ENCODE measurements at places on chromosomes 16 and 17.

DNA sequence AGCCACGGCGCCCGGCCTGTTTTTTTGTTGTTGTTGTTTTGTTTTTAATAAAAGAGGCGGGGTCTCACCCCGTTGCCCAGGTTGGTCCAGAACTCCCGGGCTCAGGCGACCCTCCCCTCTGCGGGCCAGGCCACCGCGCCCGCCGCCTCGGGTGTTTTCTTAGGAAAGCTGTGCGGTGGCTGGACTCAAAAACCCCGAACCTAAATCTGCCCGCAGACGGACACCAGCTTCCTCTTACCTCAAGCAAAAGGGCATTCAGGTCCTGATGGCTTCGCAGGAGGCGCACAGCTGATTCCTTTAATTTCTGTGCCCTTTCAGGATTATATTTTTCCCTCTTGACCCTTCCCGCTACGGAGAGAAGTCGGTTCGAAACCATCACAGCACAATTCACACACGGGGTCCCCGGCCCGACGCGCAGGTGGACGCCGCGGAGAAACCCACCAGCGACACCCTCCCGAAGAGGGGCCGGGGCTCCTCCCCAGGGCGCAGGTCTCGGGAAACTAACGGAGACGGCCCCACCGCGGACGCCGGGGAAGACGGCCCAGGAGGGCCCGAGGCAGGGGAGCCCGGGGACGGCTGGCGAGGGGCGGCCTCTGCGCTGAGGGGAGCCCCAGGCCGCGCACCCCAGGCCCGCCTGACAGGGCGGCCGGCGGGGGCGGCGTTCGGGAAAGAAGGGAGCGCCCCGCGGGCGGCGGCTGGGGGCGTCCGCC, 653 bp downstream of the FANCA start:
- peak; percentile 26 for DNase-seq

GRCh38 chr16:7209598-7209997, 123.0 kb upstream of the RBFOX1 start:
- DNase-seq = no peak

GRCh38 chr17:1169221-1169928, 10.4 kb downstream of the ABR start:
- no peak for DNase-seq

DNA sequence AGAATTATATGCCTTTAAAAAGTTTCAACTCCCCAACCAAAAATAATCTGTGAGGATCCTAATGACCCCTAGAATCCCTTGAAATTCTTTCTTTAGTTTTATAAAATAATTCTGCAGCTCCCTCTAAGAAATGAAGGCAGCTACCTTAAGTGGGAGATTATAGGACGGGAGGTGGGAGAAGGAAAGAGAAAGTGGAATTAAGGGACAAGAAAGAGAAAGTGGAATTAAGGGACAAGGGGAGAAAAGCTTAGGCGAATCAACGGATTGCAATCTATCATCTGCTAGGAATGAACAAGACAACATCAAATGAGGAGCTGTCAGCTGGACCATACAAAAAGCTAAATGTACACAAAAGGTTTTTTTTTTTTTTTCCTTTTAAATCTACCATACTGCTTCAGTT, 262.0 kb downstream of the ZFHX3 start:
- DNase-seq = no peak

DNA sequence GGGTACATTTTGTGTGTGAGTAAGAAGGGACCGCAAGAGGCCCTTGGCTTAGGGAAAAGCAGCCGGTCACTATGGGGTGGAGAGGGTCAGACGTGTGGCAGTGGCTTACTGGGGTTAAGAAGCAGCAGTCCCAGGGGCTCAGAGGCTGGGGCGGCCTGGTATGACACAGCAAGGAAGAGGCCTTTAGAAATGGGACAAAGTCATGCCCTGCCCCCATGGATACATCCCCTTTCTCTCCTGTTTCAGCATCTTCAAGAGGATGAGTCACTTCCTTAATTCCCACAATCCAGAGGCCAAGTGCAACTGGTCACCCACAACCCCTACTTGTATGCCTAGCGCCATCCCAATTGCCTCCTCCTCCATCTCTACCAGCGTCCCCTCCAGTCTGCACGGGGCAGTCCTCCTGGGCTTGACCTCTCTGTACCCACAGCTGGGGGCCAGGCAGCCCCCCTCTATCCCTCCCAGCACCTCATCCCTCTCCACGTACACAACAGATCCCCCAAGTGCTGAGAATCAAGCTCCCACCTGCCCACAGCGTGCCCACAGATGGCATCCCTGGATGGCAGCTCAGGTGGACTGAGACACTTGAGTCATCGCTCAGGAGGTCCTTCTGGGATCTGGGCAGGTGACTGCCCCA, 6.9 kb upstream of the EFTUD2 start:
- DNase-seq = no peak

DNA sequence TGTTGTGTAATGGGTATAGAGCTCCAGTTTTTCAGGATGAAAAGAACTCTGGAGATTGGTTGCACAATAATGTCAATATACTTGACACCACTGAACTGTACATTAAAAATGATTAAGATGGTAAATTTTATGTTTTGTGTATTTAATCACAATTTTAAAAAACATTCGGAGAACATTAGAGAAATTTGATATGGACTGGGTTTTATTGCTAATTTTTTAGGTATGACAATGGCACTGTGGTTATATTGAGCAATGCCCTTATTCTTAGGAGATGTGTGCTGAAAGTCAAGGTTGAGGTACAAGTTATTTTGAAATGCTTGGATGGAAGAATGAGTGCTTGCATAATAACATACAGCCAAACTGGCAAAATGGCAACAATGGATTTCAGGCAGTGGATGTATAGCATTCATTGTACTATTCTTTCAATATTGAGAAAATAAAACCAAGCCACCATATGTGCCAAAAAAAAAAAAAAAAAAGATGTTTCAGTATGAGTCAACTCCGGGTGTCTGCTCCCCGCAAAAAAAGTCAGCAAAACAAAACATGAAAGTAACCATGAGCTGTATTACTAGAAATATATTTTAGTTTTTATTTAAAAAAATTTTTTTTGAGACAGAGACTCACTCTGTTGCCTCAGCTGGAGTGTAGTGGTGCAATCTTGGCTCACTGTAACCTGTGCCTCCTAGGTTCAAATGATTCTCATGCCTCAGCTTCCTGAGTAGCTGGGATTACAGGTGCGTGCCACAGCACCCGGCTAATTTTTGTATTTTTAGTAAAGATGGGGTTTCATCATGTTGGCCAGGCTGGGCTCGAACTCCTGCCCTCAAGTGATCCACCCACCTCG, 19.8 kb downstream of the HOXB1 start:
- DNase-seq = no peak

DNA sequence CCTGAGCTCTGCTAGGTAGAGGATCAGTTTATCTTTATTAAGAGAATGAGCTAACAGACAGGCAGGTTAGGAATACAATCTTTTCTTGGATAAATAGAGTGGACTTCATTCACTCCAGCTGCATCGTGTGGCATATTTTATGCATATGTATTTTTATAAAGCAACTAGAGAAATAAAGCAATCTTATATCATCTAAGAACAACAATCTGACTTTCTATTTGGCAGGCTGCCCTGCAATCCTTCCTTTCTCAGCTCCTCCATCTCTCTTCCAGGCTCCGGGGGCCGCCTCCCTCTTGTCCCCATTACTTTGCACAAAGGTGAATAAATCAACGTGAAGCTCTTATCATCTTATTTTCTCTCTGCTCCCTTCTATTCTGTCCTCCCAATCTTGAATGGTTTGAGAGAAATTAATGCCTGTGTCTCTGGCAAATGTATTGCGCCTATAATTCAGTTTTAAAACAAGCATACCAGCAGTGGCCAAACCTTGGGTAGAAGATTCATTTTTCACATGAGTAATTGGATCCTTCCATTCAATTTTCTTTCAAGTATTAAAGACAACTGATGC, 64.5 kb downstream of the HS3ST3A1 start:
- DNase-seq = no peak

DNA sequence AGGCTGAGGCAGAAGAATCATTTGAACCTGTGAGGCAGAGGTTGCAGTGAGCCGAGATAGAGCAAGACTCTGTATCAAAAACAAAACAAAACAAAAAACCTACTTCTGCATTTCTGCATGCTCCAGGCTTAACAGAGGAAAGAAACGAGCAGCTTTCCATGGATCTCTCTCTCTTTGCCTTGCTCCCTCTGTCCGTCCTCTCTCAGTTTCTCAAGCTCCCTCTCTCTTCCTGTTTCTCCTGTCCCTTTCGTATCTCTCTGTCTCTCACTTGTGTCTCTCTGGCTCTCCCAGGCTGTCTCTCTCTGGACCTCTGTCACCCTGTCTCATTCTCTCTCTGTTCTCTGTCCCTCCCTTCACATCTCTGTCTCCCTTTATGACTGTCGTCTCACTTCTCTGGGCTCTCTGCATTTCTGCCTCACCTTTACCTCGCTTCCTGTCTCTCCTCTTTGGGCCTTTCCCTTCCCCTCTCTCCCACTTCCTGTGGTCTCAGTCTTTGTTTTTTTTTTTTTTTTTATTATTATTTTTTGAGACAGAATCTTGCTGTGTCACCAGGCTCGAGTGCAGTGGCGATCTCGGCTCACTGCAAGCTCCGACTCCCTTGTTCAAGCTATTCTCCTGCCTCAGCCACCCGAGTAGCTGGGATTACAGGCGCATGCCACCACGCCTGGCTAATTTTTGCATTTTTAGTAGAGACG, 4.1 kb upstream of the PITPNA start:
- DNase-seq = no peak

DNA sequence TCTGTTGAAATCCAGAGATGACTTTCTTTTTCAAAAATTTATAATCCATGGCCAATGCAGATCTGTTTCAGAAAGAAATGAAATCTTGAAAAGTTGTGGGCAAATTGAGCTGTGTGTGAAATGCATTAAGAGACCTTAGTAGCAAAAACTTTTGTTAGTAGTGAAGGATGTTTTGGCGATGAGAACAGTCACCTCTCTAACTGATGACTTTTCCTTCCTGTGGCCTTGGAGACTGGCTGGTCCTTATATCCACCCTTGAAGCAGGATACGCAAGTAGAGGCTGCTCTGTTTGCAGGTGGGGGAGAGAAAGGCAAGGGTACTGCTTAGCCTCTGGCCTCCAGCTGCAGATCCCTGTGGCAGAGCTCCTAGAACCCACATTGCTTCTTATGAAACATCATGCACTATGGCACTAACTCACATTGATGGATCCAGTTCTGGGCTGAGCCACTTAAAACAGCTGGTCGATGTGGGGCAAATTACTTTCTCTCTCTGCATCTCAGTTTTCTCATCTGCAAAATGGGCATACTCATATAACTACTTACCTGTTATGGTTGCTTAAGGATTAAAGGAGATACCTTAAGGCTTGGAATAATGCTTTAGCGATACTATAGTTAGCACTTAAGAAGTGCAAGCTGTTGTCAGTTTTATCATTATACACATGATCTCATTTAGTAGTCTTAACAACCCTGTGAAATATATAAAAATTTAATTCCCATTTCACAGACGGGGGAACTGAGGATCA, 89.3 kb downstream of the SDR42E1 start:
- no peak for DNase-seq

DNA sequence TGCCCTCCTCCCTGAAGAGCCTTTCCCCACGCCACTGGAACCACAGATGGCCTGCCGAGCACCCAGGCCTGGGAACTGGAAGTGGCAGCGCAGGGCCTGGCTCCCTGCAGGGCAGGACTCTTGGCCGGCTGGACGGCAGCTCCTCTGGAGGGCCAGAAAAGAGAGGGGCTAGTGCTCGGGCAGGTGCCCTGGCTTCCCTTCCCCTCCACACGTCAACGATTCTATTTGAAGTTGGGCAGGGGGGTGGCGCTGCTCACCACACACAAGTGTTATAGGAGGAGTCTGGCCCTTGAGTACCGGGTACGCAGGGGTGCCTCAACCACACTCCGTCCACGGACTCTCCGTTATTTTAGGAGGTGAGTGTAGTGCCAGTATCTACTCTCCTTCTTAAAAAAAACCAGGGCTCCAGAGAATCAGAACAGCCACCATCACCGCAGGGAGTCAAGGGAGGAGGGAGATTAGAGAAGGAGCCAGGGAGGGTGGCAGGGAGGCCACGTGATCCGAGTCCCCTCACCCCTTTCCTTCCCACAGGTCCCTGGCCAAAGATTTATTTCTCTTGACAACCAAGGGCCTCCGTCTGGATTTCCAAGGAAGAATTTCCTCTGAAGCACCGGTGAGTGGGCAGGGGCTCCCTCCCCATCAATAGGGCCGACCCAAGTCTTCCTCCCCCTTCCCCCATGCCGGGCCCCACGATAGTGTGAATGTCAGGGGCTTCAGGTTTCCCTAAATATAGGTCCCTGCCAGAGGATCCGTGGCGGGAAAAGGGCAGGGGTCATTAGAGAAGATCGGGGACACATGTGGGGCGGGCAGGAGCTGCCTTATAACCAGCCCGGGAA, 1.4 kb upstream of the ALDOA start:
- peak; percentile 43 for DNase-seq

- DNase-seq = peak; percentile 84
Measured at GRCh38 chr17:75031972-75032719, 14.6 kb downstream of the ATP5PD start.

- peak; percentile 70 for DNase-seq
Measured at GRCh38 chr17:74749279-74750038, 1.0 kb downstream of the NHERF1 start.

DNA sequence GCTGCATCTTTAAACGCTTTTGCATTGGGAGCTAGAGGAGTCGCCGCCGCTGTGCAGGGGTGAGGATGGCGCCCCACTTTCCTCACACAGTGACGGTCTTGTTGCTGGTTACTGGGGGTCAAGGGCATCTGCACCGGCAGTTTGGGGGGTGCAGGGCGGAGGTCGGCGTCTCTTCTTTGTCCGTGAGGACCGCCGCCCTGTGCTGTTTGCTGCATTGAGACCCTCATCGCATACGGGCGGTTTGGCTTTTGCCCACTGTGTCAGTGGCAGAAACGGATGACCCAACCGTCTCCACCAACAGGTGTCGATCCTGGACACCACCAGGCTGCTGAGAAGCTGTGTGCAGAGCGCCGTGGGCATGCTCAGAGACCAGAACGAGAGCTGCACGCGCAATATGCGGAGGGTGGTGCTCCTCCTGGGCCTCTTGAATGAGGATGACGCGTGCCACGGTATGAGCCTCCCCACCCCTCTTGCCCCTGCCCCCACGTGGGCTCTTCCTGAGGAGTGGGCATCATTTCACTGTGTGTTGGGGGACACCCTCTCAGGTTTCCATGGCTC, 61.2 kb upstream of the ENDOV start:
- no peak for DNase-seq

GRCh38 chr16:11020792-11021551, 76.6 kb downstream of the CLEC16A start:
- no peak for DNase-seq

GRCh38 chr17:35063514-35064223, at the start of gene RFFL:
Gene RFFL, minus strand, starts transcription at chr17:35063707. Its CDS starts 37,154 bp downstream, at chr17:35026553.
- peak; percentile 85 for DNase-seq

DNA sequence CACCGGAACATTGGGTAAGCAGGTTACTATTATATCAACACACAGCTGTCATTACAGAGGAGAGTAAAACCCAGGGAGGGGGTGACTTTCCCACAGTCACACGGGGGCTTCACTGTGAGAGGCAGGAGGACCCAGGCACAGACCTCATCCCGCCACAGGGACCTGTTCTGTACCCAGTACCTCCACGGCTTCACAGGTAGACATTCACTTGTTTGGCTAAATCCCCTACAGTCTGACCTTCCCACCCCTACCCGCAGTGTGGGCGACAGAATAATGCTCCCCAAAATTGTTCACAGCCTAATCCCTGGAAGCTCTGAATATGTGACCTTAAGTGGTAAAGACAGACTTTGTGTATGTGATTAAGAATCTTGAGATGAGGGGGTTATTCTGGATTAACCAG, 16.5 kb downstream of the LITAF start:
- no peak for DNase-seq
